ENCODE measurements at places on chromosomes 2 and 18. TPM values are rescaled to one million over a fixed set of nuclear protein-coding genes. Genes with fewer than 3 reads are reported as not detected.
A peak's percentile ranks its signal among the peaks of the same experiment; 100 is the strongest.

DNA sequence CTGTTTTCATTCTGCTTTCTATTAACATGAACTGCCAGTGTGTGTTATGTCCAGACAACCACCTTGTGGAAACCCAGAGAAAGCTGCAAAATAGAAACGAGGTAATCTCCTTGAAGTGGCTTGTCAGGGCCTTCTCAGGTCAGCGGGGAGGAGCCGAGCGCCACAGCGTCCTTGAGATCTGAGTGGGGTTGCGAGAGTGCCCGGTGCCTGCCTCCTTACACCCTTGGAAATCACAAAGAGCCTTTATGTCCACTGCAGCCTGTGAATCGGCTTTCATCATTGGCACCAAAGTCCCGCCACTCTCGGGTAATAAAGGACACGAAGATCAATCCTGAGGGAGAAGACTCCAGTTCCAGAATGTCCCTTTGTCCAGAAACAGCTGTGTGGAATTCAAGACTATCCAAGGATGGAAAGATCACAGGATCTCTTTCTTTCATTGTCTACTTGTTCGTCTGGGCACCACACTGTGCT, 135.2 kb downstream of the HRH4 start:
- DNase-seq, result no peak
- H3K4me3 ChIP-seq, result no peak overlapping the region

GRCh38 chr18:13612196-13612997, 114.0 kb downstream of the FAM210A start:
- H3K27me3 ChIP-seq, result no peaks in the 10 kb centered on the region
- peaks cover 77% of the 10 kb centered on the region for H3K4me1 ChIP-seq
- peak overlapping the region; percentile 98 for H3K27ac ChIP-seq
- peak overlapping the region; percentile 92 for H3K4me3 ChIP-seq
- DNase-seq, result peak; percentile 91

DNA sequence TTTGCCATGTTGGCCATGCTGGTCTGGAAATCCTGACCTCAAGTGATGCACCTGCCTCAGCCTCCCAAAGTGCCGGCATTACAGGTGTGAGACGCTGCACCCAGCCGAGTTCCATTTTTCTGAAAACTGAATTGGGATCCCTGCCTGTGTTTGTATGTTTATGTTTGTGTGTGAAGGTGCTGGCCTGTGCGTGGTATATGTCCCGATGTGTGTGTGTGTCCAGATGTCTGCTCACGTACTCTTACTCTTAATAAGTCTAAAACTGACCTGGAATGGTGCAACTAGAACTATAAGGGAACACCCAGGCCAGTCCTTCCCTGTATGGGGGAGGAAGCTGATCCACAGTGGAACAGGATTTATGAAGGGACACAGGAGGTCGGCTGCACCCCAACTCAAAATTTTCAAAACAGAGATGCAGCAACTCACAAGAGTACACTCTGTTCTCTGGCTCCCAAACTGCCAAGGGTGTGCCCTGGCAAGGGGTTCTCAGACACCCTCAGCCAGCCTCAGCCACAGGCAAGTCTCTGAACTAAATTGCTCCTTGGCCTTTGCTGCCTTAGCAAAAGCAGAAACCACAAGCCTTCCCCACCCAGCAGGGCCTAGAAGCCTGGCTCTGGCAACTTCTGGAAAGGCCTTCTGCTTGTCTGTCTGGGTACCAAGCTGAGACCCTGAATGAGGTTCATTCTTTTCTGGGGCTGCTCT, 36.5 kb downstream of the RHOB start:
- no peak overlapping the region for H3K4me3 ChIP-seq
- no peaks in the 10 kb centered on the region for H3K4me1 ChIP-seq
- H3K27me3 ChIP-seq, result peaks cover 5% of the 10 kb centered on the region
- no peak for DNase-seq
- peaks cover 6% of the 10 kb centered on the region for H3K36me3 ChIP-seq
- no peak overlapping the region for H3K27ac ChIP-seq

AGAP1 gene
- not detected for polyA plus RNA-seq

DNA sequence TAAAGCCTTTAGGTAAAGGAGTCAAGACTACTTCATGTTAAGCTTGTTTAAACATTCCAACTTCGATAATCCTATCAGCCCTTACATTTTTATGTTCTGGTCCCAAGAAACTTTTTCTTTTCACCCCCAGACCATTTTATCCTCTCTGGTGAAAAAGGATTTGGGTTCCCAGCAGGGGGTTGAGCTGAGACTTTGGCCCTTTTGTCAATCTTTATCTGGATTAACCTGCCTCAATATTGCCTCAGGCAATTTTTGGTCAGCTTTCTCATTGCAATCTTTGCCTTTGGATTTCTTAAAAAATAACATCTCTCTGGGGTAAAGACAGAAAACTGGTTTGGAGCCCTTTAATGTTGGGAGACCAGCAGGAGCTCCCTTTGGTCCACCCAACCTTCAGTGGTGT, 33.9 kb upstream of the CSRNP3 start:
- DNase-seq, result no peak
- no peaks in the 10 kb centered on the region for H3K36me3 ChIP-seq
- peaks cover 2% of the 10 kb centered on the region for H3K4me1 ChIP-seq
- H3K27me3 ChIP-seq, result no peaks in the 10 kb centered on the region

GRCh38 chr2:27212626-27213471, 781 bp upstream of the SLC5A6 start:
- peak overlapping the region; percentile 100 for H3K4me3 ChIP-seq
- H3K27me3 ChIP-seq, result no peaks in the 10 kb centered on the region
- peak; percentile 76 for DNase-seq
- no peaks in the 10 kb centered on the region for H3K36me3 ChIP-seq
- H3K4me1 ChIP-seq, result peaks cover 42% of the 10 kb centered on the region
- peak overlapping the region; percentile 100 for H3K27ac ChIP-seq

ACKR3 gene
- polyA plus RNA-seq, result 0.28 TPM

C2orf78 gene
- not detected for polyA plus RNA-seq

DNA sequence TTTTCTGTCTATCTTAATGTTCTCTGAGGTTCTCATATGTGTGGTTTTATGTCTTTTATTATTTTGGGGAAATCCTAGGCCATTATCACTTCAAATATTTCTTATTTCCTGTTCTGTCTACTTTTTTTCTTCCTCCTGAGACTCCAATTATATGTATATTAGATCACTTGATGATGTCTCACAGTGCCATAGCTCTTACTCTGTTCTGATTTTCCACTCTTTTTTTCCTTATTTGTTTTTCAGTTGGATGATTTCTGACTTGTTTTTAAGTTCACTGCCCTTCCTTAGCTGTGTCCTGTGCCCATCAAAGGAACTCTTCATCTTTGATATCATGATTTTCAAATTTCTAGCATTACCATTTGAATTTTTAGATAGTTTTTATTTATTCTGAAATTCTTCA, 24.1 kb downstream of the FAM228B start:
- no peak overlapping the region for H3K27ac ChIP-seq
- peaks cover 27% of the 10 kb centered on the region for H3K36me3 ChIP-seq
- no peak for DNase-seq

GNAL gene
- 0.13 TPM for polyA plus RNA-seq

DNA sequence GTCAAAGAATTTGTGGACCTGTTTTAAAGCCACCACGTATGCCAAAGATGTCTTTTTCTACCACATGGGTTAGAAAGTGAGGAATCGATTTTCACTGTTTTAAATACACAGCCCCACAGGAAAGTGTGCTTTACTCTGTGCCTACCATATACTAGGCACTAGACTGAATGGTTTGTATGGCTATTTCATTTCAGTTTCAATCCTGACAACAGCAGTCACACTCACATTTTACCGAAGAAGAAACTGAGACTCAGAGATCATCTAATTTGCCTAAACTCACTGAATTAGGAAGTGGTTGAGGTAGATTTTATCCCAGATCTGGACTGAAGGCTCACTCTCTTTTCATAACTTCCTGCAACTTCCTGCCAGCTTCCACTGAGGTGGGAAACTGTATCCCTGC, 176.4 kb downstream of the ALK start:
- no peak for DNase-seq
- H3K4me1 ChIP-seq, result no peaks in the 10 kb centered on the region
- H3K4me3 ChIP-seq, result no peak overlapping the region
- H3K27ac ChIP-seq, result no peak overlapping the region

CSRNP3 gene
- polyA plus RNA-seq, result not detected

CYBRD1 gene
- 0.06 TPM for polyA plus RNA-seq

DNA sequence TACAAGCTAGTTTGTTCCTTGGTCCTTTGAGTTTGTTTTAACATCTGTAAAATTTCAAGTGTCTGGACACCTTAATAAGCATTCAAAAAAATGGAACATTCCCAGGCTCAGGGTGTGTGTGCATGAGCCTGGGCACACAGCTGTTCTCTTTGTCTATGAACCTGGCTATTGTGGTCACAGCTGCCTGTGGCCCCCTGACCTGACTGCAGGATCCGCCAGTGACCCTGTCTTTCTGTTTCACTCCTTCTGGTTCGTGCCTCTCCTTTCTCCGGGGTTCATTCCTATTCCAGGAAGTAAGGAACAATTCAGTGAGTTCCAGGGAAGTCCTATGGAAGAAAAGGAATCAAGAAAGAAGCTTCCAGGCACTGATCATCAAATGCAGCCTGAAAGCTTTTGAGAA, 35.6 kb downstream of the VWA3B start:
- H3K27ac ChIP-seq, result no peak overlapping the region
- peaks cover 16% of the 10 kb centered on the region for H3K4me1 ChIP-seq
- no peak for DNase-seq

DNA sequence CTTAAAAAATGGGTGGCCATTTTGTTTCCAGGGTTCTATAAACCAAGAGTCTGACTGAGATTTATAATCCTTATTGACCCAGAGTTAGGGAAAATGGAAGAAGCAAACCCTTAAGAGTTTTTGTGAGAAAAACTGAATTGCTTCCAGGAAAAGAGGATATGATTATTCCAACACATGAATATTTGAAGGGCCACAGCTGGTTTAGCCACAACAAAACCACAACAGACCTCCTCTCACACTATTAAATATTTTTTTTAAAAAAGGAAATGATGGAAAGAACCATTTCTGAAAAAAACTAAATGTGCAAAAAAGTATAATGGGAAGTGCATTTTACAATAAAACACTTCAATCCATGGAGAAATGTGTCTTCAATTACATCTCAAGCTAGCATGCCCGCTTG, 182.7 kb downstream of the ETAA1 start:
- no peaks in the 10 kb centered on the region for H3K4me1 ChIP-seq
- no peak for DNase-seq
- no peaks in the 10 kb centered on the region for H3K36me3 ChIP-seq
- no peaks in the 10 kb centered on the region for H3K27me3 ChIP-seq
- no peak overlapping the region for H3K4me3 ChIP-seq
- H3K27ac ChIP-seq, result no peak overlapping the region

GRCh38 chr2:65403529-65403915, 28.9 kb downstream of the SPRED2 start:
- peaks cover 7% of the 10 kb centered on the region for H3K27me3 ChIP-seq
- no peaks in the 10 kb centered on the region for H3K36me3 ChIP-seq
- no peak for DNase-seq

GTF2A1L gene
- polyA plus RNA-seq, result not detected

CYRIA gene
- polyA plus RNA-seq, result 22.1 TPM

GRCh38 chr2:177171418-177171865, 41.2 kb upstream of the HNRNPA3 start:
- no peak overlapping the region for H3K27ac ChIP-seq
- H3K4me3 ChIP-seq, result no peak overlapping the region
- DNase-seq, result no peak
- no peaks in the 10 kb centered on the region for H3K36me3 ChIP-seq

COL6A3 gene
- not detected for polyA plus RNA-seq

GRCh38 chr18:34773961-34774766, 64.1 kb downstream of the DTNA start:
- no peaks in the 10 kb centered on the region for H3K4me1 ChIP-seq
- DNase-seq, result no peak
- H3K27ac ChIP-seq, result no peak overlapping the region
- peaks cover 9% of the 10 kb centered on the region for H3K27me3 ChIP-seq

PDE1A gene
- polyA plus RNA-seq, result 0.50 TPM

CRYGA gene
- polyA plus RNA-seq, result not detected

GRCh38 chr2:72138011-72138881, 9.4 kb downstream of the CYP26B1 start:
- H3K4me3 ChIP-seq, result no peak overlapping the region
- DNase-seq, result no peak
- H3K27ac ChIP-seq, result no peak overlapping the region
- no peaks in the 10 kb centered on the region for H3K36me3 ChIP-seq
- no peaks in the 10 kb centered on the region for H3K27me3 ChIP-seq
- H3K4me1 ChIP-seq, result peaks cover 4% of the 10 kb centered on the region

RUFY4 gene
- not detected for polyA plus RNA-seq

DNA sequence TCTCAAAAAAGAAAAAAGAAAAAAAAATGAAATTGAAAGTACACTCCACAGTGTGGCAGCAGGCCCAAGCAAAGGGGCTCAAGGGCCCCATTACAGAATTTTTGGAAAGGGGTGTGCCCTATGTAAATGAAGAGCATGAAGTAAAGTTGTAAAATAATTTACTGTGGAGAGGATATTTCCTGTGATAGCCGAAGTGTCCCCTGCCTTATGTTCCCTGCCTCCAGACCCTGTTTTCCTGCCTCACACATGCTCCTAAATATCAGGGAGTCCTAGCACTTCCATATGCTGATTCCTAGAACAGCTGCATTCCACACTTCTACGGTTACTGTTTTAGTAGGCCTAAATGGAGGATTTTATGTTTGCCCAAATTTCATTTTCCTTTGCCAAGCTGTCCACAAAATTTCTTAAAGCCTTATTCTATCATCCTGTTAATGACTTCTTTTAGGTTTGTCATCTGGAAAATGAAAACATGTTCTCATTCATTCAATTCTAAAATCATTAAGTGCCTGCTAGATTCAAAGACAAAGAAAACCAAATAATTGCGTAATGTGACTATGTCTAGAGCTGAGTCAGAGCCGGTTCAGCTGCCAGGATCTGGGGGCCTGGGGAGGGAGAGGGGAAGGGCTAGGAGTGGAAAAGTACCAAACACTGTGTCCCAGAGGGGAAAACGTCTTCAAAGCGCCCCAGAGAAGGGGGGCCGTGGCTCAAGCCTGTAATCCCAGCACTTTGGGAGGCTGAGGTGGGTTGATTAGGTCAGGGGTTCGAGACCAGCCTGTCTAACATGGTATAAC, 25.9 kb upstream of the IMPA2 start:
- H3K27ac ChIP-seq, result no peak overlapping the region
- H3K27me3 ChIP-seq, result peaks cover 5% of the 10 kb centered on the region
- H3K36me3 ChIP-seq, result peaks cover 10% of the 10 kb centered on the region
- H3K4me3 ChIP-seq, result no peak overlapping the region

- H3K4me3 ChIP-seq, result no peak overlapping the region
- H3K4me1 ChIP-seq, result peaks cover 58% of the 10 kb centered on the region
These were observed 57.7 kb downstream of the LCLAT1 start for GRCh38 chr2:30504731-30505130.

PCARE gene
- not detected for polyA plus RNA-seq

DNA sequence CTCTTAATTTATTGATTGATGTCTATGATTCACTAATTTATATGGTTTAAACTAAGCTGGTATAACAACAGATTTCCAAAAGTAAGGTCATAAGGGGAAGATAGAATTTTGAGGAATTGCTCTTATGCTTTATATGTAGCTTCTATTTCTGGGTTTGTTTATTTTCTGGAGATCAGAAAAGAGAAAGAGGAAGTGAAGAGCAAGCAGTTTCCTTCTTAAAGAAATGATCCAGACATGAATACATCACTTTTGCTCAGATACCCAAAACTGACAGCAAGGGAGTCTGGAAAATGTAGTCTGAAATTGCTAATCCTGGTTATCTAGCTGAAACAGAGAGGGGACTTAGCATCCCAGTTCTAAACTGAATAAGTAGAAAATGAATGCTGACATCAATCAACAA, 912.5 kb upstream of the CRIM1 start:
- no peaks in the 10 kb centered on the region for H3K4me1 ChIP-seq
- H3K27ac ChIP-seq, result no peak overlapping the region

GRCh38 chr18:3447068-3447894, 2.7 kb upstream of the TGIF1 start:
- peak overlapping the region; percentile 94 for H3K4me3 ChIP-seq
- H3K27ac ChIP-seq, result peak overlapping the region; percentile 100
- H3K36me3 ChIP-seq, result no peaks in the 10 kb centered on the region

Measured in naive B cell (primary cell).